ENCODE measurements at places on chromosomes 12 and 14.

DNA sequence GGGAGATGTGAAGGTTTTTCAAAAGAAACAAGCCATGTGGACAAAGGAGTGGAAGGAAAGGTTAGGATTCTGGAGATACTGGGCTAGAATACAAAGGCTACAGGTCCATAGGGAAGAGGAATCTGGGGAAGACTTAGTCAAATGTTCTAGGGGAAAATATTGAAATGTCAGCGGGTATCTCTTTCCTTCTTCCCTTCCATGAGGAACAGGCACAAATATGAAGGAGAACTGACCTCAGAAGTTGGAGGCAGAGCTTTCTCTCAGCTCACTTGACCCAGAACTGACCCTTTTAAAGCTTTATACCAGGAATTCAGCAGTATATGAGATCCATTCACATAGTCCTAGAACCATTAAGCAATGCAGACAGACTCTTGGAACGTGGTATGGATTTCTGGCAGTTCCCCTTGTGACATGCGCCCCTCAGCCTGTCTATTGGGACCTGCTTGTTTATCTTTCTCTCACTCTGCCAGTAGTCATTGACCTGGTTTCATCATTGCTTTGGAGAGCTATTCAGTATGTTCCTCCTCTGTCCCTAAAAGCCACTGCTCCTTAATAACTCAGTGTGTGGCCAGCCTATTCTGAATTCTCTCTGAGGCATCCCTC, 43.0 kb upstream of the GSG1 start:
- DNase-seq = no peak

- no peak for DNase-seq
Measured at GRCh38 chr12:121964813-121965643, 46.6 kb downstream of the CFAP251 start.

- no peak for DNase-seq
Measured at GRCh38 chr14:68511129-68512047, 281.5 kb downstream of the ZFP36L1 start.

- DNase-seq = peak; percentile 51
Measured at GRCh38 chr12:29317556-29318363, 63.2 kb downstream of the ERGIC2 start.

- no peak for DNase-seq
Measured at GRCh38 chr14:56896922-56897321, 86.6 kb upstream of the OTX2 start.

GRCh38 chr12:23099104-23099503, 474.1 kb downstream of the ETNK1 start:
- no peak for DNase-seq

GRCh38 chr12:27780612-27781408, 774 bp upstream of the MANSC4 start:
- DNase-seq = peak; percentile 19

All from CD4-positive, alpha-beta T cell treated with Interleukin-15 for 1 hour (primary cell).